ENCODE measurements at places on chromosomes 12 and 14. TPM values are rescaled to one million over a fixed set of nuclear protein-coding genes. Genes with fewer than 3 reads are reported as not detected.

DNA sequence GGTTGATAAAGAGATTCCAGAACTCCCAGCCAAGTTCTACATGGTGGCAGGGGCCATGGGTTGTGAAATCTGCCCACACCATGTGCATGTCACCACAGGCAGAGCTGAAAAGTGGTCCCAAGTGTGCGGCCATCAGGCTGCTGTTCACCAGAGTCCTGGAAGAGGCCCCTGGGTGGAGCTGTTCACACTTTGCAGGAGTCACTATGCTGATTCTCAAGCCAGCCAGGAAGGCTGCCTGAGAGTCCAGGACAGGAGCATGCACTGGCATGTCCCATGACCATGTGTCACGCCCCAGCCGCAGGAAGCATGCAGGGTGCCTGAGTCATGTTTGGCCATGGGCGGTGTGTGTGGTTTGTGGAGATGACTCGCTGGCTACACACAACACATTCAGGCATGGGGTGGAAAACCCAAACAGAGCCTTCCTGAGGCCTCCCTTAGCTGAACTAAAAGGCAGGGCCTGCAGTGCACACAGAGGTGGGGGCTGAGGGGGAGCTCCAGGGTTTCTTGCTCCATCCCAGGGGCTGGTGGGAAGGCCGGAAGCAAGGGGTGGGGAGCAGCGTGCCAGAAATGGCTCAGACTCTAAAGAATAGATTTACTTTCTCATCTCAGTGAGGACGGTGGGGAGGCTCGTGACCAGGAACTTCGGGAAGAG lies 19.4 kb downstream of the ABCB9 start:
- no peak for DNase-seq

DNA sequence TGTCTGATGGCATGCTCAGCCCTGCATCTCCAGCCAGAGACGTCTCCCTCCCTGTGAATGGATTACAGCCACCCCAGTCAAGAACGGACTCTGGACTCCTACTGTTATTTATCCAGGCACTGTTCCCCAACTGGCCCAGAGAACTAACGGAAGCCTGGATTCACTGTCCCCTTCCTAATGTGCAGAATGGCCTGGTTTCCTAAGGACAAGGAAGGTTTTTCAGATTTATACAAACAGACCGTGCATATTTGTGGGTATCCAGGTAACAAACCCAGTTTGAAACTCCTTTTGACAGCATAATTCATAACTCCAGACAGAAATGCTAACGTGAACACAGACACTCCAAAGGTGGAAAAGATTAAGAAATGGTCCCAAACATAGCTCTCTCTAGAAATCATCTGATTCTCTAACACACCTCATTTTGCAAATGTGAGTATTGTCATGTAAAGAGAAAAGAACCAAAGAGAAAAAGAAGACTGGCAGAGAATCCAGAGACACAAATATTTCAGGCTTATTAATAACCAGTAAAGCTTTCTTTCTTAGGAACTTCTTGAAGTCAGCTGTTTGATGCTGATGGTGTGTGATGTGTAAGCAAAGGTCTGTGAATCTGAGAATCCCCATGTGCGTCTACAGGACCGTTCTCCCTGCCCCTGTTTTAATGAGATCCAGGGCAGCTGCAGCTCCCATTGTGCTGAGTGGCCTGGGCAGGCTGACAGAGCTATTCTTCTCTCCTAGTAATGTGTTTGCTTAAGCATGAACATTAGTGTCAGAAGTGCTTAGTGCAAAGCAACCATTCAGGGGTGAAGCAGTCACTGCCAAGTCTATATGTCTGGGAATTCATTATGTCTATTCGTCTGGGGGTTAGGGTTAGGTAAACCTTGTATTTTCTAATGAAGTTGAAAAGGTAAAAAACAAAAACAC lies 86.8 kb upstream of the HIF1A start:
- DNase-seq = no peak

Gene NRXN3
- polyA plus RNA-seq = 6.4 TPM

Gene LRRIQ1
- 29.2 TPM for polyA plus RNA-seq

Gene MYF6
- polyA plus RNA-seq = 0.16 TPM

- DNase-seq = peak; percentile 14
Measured at GRCh38 chr14:35687335-35687939, 121.7 kb downstream of the RALGAPA1 start.

DNA sequence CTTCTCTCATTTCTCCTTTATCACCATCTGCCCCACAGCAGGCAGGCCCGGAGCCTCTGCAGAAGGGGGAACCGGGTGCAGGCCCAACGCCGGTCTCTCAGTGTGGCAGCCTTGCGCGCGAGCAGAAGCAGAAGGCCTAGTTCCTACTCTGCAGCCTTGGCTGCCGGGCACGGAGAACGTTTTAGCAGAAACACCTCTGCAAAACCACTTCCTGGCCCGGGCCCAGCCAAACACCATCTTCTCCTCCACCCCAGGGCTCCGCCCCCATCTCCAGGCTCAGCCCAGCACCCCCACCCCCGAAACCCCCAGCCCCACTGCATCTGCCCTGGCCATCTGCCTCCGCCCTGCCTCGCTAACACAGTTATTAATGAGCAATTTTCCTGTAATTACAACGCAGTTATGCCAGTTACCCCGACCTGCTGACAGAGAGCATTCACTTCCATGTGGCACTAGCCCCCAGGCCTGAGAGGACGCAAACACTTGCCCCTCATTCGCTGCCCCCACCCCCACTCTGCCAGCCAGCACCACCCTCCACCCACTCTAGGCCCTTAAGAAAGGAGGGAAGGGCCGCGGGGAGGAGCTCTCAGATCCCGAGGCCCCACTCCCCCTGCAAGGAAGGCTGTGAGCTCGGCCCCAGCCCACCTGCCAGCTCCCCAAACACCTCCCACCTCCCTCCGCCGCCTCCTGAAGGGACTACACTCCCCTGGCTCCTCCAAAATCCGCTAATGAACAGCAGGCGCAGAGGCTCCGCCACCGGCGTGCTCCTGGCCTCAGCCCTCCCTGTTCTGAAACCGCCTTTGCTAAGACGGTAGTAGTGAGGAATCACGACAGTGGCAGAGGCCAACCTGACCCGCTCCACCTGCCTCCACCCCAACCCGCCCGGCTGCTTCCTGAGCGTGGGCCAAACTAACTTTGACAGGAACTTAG lies 44.7 kb upstream of the FBRSL1 start:
- no peak for DNase-seq

- no peak for DNase-seq
Measured at GRCh38 chr14:66758031-66758613, 250.2 kb downstream of the GPHN start.

DNA sequence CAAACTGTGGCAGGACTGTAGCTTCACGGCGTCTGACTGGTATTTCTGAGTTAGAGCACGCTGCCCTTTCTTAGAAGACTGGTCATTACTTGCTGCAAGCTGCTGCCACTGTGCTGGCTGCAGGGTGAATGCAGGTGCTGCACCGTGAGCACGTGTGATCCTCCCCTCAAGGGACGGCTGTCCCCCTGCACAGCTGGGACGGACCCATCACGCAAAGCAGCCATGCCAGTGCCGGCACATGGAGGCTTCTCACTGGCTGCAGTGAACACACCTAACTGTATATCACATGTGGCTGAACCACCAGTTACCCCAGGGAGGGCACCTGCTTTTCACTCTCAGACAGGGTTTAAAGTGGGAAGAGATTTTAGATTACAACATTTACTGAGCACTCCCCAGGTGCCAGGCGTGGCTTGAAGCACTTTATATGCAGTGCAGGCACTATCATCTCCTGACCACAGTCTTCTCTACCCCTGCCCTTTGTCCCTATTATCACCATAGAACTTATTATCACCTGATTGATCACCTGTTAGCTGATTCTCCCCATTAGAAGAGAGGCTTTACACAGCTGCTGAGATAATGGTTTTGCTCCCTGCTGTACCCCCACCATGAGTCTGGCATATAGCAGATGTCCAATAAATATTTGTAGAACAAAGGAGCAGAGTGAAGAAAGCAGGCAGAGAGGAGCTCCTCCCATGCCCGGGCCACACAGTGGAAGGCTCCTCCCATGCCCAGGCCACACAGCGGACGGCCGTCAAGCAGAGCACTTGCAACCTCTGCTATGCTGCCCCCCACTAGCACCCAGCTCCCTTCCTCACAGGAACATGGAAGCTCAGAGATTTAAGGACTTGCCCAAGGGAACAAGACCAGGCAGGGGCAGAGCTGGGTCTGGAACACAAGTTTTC lies 25.9 kb downstream of the SLC25A47 start:
- no peak for DNase-seq

Gene PELI2
- 12.0 TPM for polyA plus RNA-seq

- no peak for DNase-seq
Measured at GRCh38 chr12:95611676-95612309, 60.5 kb upstream of the USP44 start.

DNA sequence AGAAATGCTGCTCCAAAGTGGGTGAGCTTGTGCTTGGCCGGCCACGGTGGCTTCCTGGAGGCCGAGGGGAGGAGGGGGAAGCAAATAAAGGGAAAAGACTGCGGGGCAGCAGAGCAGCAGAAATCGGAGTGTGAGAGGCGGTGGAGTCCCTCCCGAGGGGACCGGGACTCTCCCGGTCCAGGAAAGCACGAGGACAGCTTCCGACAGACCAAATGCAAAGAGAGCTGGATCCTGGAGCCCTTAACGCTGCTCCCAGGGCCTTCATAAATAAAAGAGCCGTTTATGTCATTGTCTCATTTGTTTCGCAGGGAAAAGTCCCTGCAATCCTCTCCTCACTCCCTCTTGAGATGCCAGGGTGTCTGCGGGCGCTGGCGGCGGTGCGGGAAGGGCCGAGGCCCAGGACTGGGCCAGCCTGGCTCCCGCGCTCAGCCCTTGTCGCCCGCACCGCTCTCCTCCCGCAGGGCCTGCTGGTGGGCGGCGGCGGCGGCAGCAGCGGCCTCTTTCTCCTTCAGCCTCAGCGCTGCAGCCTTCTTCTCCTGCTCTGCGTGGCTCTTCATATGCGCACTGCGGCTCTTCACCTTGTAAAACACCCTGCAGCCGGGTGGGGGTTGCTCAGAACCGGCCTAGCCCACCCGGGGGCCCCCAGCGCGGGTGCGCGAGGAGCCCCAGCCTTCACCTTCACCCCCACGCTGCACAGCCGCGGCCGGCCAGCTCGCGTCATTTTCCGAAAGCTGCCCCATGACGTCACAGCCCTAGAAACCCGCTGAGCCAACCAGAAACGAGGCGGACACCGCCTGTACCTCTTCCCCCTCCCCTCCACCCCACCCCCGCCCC lies 4.5 kb upstream of the PNMA1 start:
- DNase-seq = no peak

Gene TMPRSS12
- polyA plus RNA-seq = not detected

DNA sequence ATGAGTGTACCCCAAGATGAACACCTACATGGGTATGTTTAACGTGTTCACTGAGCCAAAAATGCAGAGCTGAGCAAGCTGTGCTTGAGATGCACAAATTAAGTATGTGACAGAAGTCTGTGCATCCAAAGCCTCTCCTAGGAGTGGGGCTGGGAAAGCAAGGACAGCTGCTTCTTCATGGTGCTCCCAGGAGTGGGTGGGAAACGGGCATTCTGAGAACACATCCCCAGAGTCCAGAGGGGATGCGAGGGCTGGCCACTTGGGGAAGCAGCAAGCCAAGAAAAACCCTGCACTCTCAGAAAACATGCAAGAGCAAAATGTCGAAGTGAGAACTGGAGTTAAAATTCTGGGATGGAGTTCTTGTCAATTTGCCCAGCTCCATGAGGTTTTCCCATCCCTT lies 414.3 kb downstream of the BCAT1 start:
- DNase-seq = no peak
